Trophoblast cell (in vitro differentiated cells and primary cell): ENCODE measurements at places on chromosomes 4 and X.
A peak's percentile ranks its signal among the peaks of the same experiment; 100 is the strongest.

DNA sequence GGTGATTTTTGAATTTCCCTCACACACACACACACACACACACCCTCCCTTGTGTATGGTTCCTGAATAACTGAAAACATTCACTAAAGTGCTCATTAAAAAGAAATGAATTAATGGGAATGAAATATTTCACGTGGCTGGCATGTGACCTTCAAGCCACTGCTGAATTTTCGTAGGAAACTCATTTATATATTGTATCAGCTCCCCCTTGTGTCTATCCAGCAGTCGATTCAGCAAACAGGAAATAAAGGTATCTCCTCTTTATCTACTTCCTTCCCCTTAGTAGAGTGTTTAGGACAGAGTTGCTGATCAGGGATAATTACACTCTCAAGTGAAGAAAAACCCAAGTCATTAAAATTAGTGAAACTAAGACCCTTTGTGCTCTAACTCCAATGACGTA, 912.6 kb upstream of the LCORL start:
- DNase-seq, result no peak

DNA sequence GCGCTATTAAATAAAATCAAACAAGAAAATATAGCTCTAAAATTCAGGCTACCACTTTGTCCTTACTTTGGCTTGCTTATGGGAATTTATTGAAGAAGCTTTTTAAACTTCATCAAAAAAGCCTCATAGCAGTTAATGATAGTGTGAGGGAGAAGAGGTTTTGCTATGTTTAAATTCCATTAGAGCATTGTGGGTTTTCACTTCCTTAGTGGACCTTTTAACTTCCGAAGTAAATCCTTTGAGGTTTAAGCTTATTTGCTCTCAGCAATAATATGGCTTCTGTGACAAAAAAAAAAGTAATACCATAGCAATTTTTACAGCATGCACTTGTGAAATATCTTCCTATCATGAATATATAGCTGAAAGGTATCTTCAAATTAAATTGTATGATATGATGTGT, 120.2 kb upstream of the NDST4 start:
- no peak for DNase-seq

DNA sequence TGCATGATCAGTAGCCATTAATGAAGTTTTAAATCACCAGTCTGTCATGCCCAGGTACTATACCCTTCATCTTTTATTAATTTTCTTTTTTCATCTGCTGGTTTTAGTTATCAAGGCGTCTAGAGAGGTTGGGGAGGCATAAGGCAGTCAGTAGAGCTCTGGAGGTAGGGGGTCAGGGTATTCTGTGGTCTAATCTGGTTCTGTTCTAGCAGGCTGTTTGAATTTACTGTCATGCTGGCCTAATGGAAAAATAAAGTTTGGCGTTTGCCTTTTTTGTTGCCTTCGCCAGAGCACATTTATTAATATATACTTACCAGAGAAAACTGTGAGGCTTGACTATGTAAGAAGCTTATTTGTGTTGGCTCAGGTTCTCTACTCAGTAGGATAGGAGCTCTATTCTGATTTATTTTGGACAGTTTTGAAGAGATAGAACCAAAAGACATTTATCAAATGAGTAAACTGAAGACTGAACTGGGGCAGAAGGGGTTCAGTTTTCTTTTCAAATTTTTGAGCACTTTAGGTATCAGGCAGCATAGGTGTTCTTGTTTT, 46.9 kb downstream of the TMEM131L start:
- no peak for DNase-seq

- no peak for DNase-seq
Measured at GRCh38 chr4:141826260-141826659, 189.9 kb downstream of the IL15 start.

- DNase-seq, result no peak
Measured at GRCh38 chr4:1417522-1418390, 11.5 kb upstream of the NKX1-1 start.

DNA sequence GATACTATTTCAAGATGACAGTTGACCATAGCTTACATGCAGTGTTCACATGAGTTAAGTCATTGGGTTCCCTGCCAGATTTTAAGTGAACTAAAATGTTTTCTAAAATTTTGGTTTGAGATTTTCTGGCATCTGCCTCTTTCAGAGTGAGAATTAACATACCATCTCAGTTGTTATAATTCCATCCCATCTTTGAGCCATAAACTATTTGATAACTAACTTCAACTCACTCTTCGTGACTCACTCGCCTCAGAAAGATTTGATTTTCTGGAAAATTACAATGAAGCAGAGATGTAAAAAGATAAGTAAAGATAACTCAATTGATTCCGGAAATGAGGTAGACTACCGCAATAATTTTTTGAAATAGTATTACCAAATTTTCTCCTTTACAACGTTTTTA, 61.8 kb downstream of the HMGB2 start:
- DNase-seq, result no peak

DNA sequence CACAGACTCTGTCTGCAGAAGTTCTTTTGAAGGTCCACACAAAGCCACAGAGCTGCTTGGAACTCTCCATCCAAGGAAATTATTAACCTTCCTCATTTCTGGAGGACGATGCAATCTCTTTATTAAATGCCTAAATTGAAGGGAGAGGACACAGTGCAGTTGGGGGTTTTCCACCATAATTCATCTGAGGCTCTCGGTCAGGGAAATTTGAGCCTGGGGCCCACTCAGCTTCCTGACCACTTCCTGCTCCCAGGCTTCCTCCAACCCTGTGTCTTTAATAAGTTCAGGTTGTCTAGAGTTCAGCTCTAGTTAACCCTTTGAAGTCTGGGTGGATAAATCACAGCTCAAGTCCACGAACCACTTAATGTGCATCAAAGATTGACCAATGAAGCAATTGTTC, 58.5 kb downstream of the PRPS1 start:
- DNase-seq, result no peak

DNA sequence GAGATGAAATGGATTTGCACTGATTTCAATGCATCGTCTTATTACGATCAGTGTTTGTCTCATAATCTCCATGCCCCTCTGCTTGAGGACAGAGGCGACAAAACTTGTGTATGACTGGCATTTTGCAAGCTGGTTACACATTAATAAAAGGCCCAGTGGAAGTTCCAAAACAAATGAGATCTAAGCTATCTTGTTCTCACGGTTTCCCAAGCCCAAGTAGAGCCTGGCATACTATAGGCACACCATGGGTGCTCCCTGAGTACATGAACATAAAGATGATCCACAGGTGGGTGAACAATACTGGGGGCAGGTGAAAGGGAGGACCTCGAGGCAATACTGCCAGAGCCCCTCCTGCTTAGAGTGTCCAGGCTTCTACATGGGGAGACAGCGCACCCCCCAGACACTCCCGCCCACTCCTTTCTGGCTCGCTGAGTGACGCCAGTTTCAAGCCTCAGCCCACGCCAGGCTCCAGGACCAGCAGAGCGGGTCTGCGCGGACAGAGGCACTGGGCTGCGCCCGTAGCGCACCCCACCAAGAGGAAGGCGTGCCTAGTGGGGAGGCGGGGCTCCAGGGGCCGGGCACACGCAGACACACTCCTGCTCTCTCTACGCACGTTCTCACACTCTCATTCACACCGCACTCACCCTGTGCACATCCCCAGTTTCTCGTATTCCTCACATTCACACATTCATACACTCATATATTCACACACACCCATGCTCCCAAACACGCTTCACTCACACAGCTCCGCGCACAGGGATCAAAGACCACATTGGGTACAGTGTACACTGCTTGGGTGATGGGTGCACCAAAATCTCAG, 8.9 kb upstream of the GSX2 start:
- DNase-seq, result no peak

DNA sequence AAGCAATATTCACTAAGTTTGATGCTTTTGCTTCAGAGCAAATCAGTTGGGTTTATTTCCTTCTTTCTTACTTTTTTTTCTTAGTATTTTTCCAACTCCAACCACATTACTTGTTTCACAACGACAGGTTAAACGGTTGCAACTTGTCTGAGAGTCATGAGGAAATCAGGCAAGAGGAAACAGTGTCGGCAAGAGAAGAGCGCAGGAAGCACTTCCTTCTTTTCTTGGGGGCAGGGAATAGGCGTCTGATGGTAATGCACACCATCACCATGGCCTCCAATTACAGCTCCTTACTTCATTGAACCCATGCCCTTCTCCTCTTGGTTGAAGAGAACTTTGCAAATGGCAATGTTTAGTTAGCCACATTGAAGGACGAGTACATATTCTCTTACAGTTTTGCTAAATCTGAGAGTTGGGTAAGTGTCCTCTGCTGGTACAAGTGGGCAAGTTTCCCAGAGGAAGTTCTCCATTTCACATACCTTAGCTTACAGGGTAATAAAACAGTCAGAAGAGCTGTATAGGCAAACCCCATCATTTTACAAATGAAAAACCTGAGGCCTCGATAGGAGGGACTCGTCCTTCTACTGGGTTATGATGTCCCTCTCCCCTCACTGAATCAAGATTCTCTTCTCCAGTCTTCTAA, 8.3 kb upstream of the CXCL8 start:
- DNase-seq, result no peak

DNA sequence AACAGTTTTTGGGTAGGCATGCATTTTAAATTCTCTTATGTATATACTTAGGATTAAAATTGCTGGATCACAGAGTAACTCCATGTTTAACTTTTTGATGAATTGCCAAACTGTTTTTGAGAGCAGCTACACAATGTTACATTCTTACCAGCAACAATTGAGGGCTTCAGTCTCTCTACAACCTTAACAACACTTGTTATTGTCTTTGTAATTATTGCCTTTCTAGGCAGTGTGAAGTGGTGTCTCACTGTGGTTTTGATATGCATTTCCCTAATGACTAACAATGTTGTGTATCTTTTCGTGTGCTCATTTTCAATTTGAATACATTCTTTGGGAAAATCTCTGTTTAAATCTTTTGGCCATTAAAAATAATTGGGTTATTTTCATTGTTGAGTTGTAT, 17.3 kb upstream of the F11 start:
- no peak for DNase-seq

DNA sequence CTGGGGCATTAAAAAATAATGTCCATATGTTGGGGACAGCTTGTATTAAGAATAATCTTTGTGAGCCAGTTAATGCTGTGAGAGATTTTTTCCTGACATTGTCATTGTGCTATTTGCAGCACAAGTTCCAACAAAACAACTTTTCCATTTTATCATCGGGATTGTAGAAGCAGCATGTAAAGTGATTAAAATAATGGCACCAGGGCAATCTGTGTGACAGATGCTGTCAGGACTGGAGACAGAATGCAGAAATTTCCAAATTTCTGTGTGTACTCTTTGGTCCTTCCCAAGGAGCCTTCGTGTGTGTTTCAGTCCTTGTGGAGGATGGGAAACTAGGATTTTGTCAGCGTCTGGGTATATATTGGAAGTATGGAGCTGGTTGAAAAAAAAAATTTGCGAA, 101.5 kb upstream of the LIMCH1 start:
- DNase-seq, result no peak

DNA sequence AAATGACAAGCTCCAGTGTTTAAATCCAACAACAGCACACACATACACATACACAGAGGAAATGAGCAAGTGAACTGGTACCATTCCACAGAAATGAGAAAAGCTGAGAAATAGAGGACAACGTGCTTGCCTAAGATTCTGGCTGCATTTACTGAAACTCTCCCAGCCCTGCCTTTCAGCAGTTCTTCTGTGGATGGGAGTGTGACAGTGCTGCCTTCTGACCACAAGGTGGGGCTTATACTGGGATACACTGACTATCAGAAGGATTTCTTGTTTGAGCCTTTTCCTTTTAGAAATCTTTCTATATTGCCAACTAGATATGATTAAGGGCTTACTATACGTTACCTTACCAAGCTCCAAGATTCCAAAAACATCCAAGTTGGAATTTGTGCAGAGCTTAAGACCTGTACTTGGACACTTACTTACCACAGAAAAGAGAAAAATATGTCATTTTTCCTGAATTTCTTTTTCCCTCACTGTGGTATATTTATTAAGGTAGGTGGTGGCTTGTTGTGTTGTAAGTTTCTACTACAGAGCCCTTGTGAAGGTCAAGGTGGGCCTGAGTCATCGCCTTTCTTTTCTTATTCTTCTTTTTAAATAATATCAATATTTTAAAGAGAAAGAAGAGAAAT, 10.7 kb upstream of the CXCL8 start:
- DNase-seq, result peak; percentile 69

DNA sequence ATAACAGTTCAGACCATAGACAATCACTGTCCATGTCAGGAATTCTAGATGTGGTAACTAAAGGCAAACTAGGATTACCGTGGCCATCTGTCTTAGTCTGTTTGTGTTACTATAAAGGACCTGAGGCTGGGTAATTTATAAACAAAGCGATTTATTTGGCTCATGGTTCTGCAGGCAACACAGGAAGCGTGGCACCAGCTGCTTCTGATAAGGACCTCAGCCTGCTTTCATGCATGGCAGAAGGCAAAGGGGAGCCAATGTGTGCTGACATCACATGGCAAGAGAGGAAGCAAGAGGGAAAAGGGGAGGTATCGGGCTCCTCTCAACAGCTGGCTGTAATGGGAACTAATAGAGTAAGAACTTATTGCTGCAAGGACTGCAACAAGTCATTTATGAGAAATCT, 376.7 kb downstream of the GPM6A start:
- DNase-seq, result no peak

DNA sequence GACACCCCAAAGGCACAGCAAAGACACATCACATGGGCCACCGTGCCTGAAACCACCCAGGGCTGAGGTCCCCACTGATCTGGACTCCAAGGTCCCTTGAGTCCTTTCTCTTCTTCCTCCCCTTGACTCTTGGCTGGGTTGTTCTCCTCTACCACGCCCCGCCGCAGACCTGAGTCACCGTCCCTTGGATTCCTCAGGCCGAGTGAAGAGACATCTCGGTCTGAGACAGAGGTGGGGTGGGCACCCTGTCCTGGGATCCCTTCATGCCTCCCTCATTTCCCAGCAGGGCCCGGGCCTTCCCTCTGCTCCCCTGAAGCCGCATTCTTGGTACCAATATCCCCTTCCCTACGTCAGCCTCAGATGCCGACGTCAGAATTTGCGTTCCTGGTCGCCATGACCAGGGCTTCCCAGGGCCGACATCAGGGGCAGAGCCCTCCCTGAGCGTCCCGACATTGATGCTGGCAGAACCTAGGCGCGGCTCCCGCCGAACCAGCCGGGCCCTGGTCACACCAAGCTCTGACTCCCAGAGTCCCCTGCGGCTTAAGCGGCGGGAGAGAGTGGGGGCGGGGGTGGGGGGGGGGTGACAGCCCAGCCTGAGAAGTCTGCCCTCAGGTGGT, 498 bp downstream of the MAGEA10 start:
- peak; percentile 48 for DNase-seq

GRCh38 chrX:3526071-3526470, 179.6 kb upstream of the MXRA5 start:
- DNase-seq, result no peak

- DNase-seq, result peak; percentile 77
Measured at GRCh38 chrX:107710617-107711391, 64.8 kb downstream of the TSC22D3 start.

GRCh38 chr4:124803641-124804040, 91.1 kb upstream of the ANKRD50 start:
- peak; percentile 47 for DNase-seq

GRCh38 chr4:159413306-159413943, 310.5 kb downstream of the RAPGEF2 start:
- no peak for DNase-seq

GRCh38 chr4:139559687-139560086, 3.7 kb upstream of the SETD7 start:
- DNase-seq, result no peak

GRCh38 chr4:169484485-169484884, 127.9 kb downstream of the NEK1 start:
- no peak for DNase-seq

- peak; percentile 98 for DNase-seq
Measured at GRCh38 chr4:48016141-48017107, at the start of the genes CNGA1 and NIPAL1. Gene CNGA1 (minus strand): TSS chr4:48016681. CDS start chr4:47952689, 63,992 bp downstream. Gene NIPAL1 (plus strand): TSS chr4:48016772. CDS start chr4:48016840, 68 bp downstream.
